ENCODE measurements at places on chromosomes 5 and 9. TPM values are rescaled to one million over a fixed set of nuclear protein-coding genes. Genes with fewer than 3 reads are reported as not detected.

The NAIP gene
- 15.2 TPM for total RNA-seq

The DAB2 gene
- 14.6 TPM for total RNA-seq

The STPG3 gene
- total RNA-seq: not detected

The ZFYVE16 gene
- 18.8 TPM for total RNA-seq

The N4BP3 gene
- 0.07 TPM for total RNA-seq

The C5 gene
- 571 TPM for total RNA-seq

The F2RL2 gene
- total RNA-seq: 0.09 TPM

The CCDC152 gene
- 0.06 TPM for total RNA-seq

The ANKHD1 gene
- 64.2 TPM for total RNA-seq

The RFX3 gene
- total RNA-seq: 1.4 TPM

The BTNL8 gene
- total RNA-seq: 0.43 TPM

The ZBED3 gene
- total RNA-seq: 9.9 TPM

The SV2C gene
- 0.05 TPM for total RNA-seq

The CARTPT gene
- not detected for total RNA-seq

The SLC46A2 gene
- total RNA-seq: 0.18 TPM

The KLF9 gene
- 32.9 TPM for total RNA-seq

The SPINK4 gene
- total RNA-seq: not detected

The DPYSL3 gene
- 3.8 TPM for total RNA-seq

The NR6A1 gene
- 3.0 TPM for total RNA-seq

The DOK3 gene
- 5.0 TPM for total RNA-seq

All from right lobe of liver (tissue), 6 donors.